Uterus (tissue), 4 donors: ENCODE measurements at places on chromosomes 5 and 9. TPM values are rescaled to one million over a fixed set of nuclear protein-coding genes. Genes with fewer than 3 reads are reported as not detected.

The CCDC183 gene
- total RNA-seq = 2.0 TPM

DNA sequence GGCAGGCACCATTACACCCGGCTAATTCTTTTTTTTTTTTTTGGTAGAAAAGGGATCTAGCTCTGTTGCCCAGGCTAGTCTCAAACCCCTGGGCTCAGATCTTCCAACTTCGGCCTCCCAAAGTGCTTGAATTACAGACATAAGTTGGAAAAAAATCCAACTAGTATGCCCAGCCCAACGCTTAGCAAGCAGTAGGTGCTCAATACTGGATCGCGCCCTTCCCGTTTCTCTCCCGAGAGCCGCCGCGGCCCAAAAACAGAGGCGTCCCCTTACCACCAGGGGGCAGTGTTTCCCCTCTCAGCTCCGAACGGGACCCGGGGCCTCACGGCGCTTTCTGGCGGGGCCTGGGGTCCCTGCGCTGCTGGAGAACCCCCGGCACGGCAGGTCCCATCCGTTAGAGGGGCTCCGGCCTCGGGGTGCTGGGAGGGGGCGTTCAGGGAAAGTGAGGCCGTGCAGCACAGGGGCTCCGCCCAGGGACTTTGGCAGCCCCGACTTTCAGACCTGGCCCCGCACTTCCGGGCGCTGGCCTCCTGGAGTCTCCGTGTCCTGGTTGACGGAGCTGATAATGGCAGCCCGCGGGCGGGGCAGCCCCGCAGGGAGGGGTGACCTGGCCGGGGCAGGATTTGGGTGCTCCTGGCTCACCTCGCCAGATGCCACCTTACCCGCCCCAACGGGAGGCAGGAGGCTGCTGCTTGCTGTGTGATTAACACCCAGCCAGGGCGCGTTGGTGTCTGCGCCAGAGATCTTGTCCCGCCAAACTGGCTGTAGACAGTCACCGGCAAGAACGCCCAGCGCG is 15.2 kb downstream of the PTGES start:
- no peaks in the 10 kb centered on the region for H3K4me1 ChIP-seq
- peak overlapping the region; percentile 36 for H3K4me3 ChIP-seq
- H3K27ac ChIP-seq = peak overlapping the region; percentile 54
- H3K27me3 ChIP-seq = no peaks in the 10 kb centered on the region
- H3K36me3 ChIP-seq = no peaks in the 10 kb centered on the region

- H3K4me1 ChIP-seq = no peaks in the 10 kb centered on the region
- H3K27me3 ChIP-seq = no peaks in the 10 kb centered on the region
- H3K4me3 ChIP-seq = no peak overlapping the region
- DNase-seq = no peak
- H3K27ac ChIP-seq = no peak overlapping the region
Measured at GRCh38 chr5:66344544-66344943, 200.4 kb downstream of the SREK1 start.

- H3K27ac ChIP-seq = no peak overlapping the region
- no peaks in the 10 kb centered on the region for H3K4me1 ChIP-seq
- no peak overlapping the region for H3K4me3 ChIP-seq
- DNase-seq = no peak
- no peaks in the 10 kb centered on the region for H3K36me3 ChIP-seq
Measured at GRCh38 chr5:118956727-118957126, 31.6 kb downstream of the DTWD2 start.

The PPP2R2B gene
- not detected for total RNA-seq

DNA sequence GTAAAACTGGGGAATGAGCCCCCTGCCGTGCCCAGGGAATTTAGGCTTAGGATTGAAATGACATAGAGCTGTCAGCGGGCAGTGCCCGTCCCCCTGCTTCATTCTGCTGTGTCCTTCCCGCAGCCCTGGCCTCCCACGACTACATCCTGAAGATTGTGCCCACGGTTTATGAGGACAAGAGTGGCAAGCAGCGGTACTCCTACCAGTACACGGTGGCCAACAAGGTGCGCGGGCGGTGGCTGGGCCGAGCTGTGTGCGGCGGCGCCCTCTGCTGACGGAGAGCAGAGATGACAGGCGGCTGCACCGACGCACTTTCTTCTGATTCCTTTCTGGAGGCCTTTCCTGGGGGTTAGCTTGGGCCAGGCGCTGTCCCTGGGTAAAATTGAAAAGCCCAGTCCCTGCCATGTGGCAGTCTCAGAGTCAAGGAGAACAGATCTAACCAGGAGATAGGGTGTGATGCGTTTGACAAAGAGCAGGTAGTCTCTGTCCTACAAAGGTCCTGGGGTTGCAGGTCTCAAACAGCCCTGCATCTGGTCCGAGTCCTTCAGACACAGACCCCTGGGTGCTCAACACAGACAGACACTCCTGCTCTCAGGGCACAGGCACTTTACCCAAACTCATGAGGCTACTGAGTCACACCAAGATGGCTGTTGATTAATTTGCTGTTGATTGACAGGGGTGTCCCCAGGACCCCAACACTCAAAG is 26.8 kb upstream of the RPL26L1 start:
- peak; percentile 78 for DNase-seq
- no peaks in the 10 kb centered on the region for H3K36me3 ChIP-seq
- peak overlapping the region; percentile 82 for H3K27ac ChIP-seq
- no peak overlapping the region for H3K4me3 ChIP-seq
- no peaks in the 10 kb centered on the region for H3K27me3 ChIP-seq
- peaks cover 4% of the 10 kb centered on the region for H3K4me1 ChIP-seq

The PKN3 gene
- total RNA-seq = 19.5 TPM

- peaks cover 10% of the 10 kb centered on the region for H3K4me1 ChIP-seq
- DNase-seq = no peak
- no peak overlapping the region for H3K4me3 ChIP-seq
- no peaks in the 10 kb centered on the region for H3K27me3 ChIP-seq
Measured at GRCh38 chr5:173309731-173310130, 18.5 kb downstream of the STC2 start.

GRCh38 chr9:68798423-68798822 is 93.4 kb downstream of the PIP5K1B start:
- H3K27ac ChIP-seq = no peak overlapping the region
- no peaks in the 10 kb centered on the region for H3K27me3 ChIP-seq
- DNase-seq = no peak
- H3K4me3 ChIP-seq = no peak overlapping the region
- H3K4me1 ChIP-seq = no peaks in the 10 kb centered on the region

The FABP6 gene
- not detected for total RNA-seq

DNA sequence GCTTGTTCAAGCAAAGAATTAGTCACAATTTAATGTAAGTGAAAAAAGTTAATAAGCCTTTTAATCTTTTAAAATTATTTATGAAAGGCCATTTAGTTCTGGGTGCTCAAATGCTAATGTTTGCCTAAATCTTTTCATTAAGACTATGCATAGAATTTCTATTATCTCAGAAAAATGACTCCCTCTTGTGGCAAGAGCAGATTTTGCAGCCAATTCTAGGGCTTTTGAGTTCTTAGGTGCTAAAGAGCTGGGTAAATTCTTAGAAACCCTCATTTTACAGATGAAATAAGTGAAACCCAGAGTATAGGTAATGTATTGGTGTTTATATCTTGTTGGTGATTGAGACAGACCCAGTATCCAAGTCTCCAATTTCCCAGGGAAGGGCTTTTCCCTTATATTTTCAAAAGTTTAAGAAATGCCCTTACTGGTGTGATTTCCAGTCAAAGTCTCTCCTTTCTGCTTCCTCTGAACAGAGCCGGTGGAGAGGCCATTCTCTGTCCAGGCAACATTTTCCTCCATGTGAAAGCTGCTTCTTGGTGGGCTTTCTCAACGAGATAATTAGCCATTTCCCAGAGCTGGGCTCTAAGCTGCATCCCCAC is 24.1 kb upstream of the PCSK5 start:
- no peak overlapping the region for H3K4me3 ChIP-seq
- H3K36me3 ChIP-seq = no peaks in the 10 kb centered on the region
- no peak overlapping the region for H3K27ac ChIP-seq
- DNase-seq = peak; percentile 47

- no peaks in the 10 kb centered on the region for H3K36me3 ChIP-seq
- H3K4me3 ChIP-seq = no peak overlapping the region
- H3K4me1 ChIP-seq = no peaks in the 10 kb centered on the region
- H3K27ac ChIP-seq = no peak overlapping the region
Measured at GRCh38 chr5:68148096-68148495, 67.5 kb upstream of the PIK3R1 start.

The IFNA21 gene
- not detected for total RNA-seq

The ZDHHC21 gene
- 54.9 TPM for total RNA-seq

DNA sequence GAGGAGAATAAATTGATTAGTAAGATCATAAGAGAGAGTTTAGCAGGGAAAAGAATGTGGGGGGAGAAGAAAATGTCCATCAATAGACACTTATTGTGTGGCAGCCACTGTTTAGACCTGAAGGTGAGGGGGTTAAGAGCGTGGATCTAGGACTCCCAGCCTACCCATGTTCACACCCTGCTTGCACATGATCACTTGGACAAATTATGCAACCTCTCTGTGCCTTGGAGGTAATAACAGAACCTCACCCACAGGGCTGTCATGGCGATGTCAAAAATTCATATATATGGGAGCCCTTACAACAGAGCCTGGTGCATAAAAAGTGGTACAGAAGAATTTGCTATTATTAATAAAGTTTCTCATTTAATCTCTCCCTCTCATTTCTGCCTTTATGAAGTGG is 86.0 kb upstream of the EQTN start:
- H3K27ac ChIP-seq = no peak overlapping the region
- H3K36me3 ChIP-seq = no peaks in the 10 kb centered on the region
- peaks cover 5% of the 10 kb centered on the region for H3K4me1 ChIP-seq
- no peak overlapping the region for H3K4me3 ChIP-seq
- no peak for DNase-seq

- no peaks in the 10 kb centered on the region for H3K27me3 ChIP-seq
- no peak overlapping the region for H3K4me3 ChIP-seq
- H3K27ac ChIP-seq = no peak overlapping the region
- no peaks in the 10 kb centered on the region for H3K4me1 ChIP-seq
Measured at GRCh38 chr9:117734523-117735314, 30.5 kb downstream of the TLR4 start.

- DNase-seq = no peak
- H3K4me3 ChIP-seq = no peak overlapping the region
- no peaks in the 10 kb centered on the region for H3K36me3 ChIP-seq
Measured at GRCh38 chr9:123656565-123656964, 273.4 kb downstream of the DENND1A start.

The CNTNAP3 gene
- total RNA-seq = 7.5 TPM

- no peaks in the 10 kb centered on the region for H3K4me1 ChIP-seq
- H3K27ac ChIP-seq = no peak overlapping the region
- no peaks in the 10 kb centered on the region for H3K36me3 ChIP-seq
- H3K27me3 ChIP-seq = no peaks in the 10 kb centered on the region
- DNase-seq = no peak
- H3K4me3 ChIP-seq = no peak overlapping the region
Measured at GRCh38 chr5:29061381-29061780, 2023.0 kb upstream of the CDH9 start.

DNA sequence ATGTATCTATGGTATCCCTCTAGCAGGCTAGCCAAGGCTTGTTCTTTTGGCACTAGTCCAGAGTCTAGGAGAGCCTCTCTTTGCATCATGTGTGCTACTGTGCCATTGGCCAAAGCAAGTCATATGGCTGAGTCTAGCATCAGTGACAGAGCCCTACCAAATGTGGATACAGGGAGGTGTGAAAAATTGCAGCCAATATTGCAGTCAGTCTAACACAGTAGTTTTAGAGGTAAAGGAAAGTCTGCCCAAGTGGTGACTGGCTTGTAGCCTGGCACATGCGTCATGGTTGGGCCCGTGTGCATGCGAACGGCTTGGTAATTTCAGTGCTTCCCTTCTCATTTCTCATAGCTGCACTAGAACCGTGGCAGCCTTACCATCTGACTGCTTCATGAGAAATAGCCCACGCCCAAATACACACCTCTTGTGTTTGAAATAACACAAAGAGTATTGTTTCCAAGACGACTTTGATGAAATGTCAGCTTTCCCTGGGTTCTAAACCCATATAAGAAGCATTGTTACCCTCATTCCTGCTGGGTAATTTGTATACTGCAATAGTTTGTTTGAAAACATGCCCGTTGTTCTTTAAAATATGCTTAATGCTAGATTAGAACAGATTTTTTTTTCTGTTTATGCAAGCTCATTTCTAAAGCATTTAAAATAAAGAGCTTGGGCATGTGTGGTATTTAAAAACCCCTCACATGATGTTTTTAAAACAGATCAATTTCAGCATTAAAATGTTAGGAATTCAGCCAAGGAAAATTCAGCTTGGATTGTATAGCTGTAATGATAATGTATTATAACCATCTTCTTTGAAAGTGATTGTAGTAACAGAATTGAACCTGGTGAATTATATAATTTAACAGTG is 113.2 kb downstream of the TLE4 start:
- no peaks in the 10 kb centered on the region for H3K4me1 ChIP-seq
- DNase-seq = no peak
- H3K36me3 ChIP-seq = no peaks in the 10 kb centered on the region
- no peak overlapping the region for H3K27ac ChIP-seq
- no peaks in the 10 kb centered on the region for H3K27me3 ChIP-seq

DNA sequence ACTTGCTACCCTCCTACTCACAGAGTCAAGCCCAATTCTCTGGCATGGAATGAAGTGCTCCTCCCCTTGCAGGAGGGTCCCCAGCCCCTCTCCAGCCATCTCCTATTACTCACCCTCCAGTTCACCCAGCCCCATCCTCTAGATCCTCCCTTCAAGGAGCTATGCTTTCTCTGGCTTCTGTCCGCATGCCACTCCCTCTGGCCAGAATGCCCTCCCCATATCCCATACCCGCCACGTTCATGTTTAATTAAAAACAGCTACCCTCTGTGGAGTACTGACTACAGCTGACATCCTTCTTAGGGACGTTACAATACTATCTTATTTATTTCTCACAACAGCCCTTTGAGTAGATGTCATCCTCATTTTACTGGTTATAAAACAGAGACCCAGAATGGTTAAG is 3.0 kb downstream of the F2R start:
- no peak overlapping the region for H3K4me3 ChIP-seq
- no peak overlapping the region for H3K27ac ChIP-seq
- peaks cover 4% of the 10 kb centered on the region for H3K4me1 ChIP-seq
- no peaks in the 10 kb centered on the region for H3K27me3 ChIP-seq

- DNase-seq = no peak
- H3K36me3 ChIP-seq = no peaks in the 10 kb centered on the region
- no peaks in the 10 kb centered on the region for H3K27me3 ChIP-seq
- H3K4me3 ChIP-seq = no peak overlapping the region
Measured at GRCh38 chr9:69221036-69221435, 47.0 kb downstream of the TJP2 start.

The ALDOB gene
- total RNA-seq = 0.95 TPM

DNA sequence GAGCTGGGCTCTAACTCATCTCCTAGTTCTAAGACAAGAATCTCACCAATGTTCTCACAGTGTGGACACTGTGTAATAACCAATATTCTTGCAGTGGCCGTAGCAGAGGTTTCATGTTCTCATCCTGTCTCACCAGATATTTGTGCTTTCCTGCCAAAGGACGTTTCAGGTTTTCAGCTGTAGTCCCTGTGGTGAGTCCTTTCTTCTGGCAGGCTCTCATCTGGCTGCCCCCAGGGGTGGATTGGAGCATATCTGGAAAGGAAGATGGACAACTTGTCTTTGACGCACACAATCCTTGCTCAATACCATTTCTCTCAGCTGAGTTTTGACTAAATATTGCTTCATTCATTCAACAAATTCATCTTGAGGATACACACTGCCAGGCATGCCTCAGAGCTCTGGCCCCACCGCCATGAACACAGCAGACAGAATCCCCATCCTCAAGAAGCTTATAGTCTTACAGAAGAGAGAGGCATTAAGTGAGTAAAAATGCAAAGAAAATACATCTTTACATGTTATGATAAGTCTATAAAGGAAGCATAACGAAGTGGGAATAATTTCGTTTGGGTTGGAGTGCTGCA is 33.8 kb upstream of the NEURL1B start:
- peak; percentile 57 for DNase-seq
- peak overlapping the region; percentile 33 for H3K27ac ChIP-seq
- H3K27me3 ChIP-seq = no peaks in the 10 kb centered on the region
- H3K4me1 ChIP-seq = peaks cover 2% of the 10 kb centered on the region
- no peaks in the 10 kb centered on the region for H3K36me3 ChIP-seq

- no peaks in the 10 kb centered on the region for H3K27me3 ChIP-seq
- no peak overlapping the region for H3K4me3 ChIP-seq
- no peaks in the 10 kb centered on the region for H3K36me3 ChIP-seq
Measured at GRCh38 chr5:58261605-58262004, 198.3 kb downstream of the PLK2 start.
